Foreskin keratinocyte (primary cell): ENCODE measurements at places on chromosomes 2 and 18. TPM values are rescaled to one million over a fixed set of nuclear protein-coding genes. Genes with fewer than 3 reads are reported as not detected.

- no peak for DNase-seq
These were observed 473.3 kb upstream of the HS6ST1 start for GRCh38 chr2:128791985-128792320.

- DNase-seq, result peak; percentile 43
These were observed 12.0 kb downstream of the EXOC6B start for GRCh38 chr2:72813841-72814240.

- no peak for DNase-seq
These were observed 125.0 kb downstream of the LPIN1 start for GRCh38 chr2:11871421-11871820.

DNA sequence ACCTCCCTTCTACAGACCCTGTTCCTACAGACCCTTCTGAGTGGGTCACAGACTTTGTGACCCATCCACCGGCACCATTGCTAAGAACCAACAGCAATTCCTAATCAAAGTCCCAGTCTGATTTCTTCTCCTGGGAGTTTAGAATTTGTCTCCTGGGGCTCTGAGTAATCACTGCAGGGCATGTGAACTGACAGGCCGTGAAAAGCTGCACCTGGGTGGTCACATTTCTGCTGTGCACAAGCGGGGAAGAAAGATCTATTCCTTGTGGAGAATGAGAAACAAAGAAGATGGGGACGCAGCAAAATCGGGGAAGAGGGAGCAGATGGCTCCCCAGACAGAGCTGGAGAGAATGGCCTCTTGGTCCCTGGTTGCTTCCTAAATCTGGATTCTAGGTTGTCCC lies 151.0 kb downstream of the ARL4C start:
- DNase-seq, result no peak

- peak; percentile 36 for DNase-seq
These were observed 277.9 kb downstream of the MBD2 start for GRCh38 chr18:53946594-53946993.

GCG gene
- not detected in 2 replicates for polyA plus RNA-seq

GRCh38 chr2:236238751-236239150 lies 25.5 kb downstream of the ASB18 start:
- DNase-seq, result no peak

DNA sequence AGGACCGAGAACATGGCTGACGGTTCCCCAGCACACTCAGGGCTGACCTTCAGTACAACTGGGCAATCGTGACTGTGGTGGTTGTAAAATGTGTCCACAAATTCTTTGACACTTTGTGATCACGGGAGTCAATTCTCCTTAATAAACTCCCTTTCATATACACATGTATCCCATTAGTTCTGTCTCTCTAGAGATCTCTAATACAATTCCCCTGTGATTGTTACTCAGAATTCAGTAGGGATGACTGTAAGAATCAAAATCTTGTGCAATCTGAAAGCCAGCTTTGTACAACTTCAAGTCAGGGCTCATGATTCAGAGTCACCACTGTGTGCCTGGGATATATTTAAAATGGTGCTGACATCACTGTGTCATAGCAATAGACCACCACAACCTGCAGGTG lies 89.5 kb upstream of the LMAN1 start:
- DNase-seq, result no peak

GRCh38 chr2:201751566-201751965 lies 29.2 kb downstream of the ALS2 start:
- DNase-seq, result no peak

DNA sequence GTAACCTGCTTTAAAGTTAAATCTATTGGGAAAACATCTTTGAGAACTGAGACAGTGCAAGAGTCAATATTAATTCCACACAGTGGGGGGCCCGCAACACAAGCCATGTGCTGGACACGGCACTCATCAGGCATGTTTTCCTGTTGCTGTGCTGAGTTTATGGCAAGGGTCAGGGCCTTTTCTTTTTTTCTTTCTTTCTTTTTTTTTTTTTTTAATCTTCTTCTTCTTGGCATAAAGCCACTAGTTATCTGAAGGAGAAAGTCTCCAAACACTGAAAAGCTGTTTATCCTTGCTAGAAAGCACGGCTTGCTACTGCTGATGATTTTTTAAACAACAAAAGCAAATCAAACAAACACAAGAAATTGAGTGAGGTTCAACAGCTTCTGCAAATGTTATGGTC lies 252.1 kb downstream of the ZNF521 start:
- no peak for DNase-seq

TRIM54 gene
- polyA plus RNA-seq, result not detected in 2 replicates

IL1R1 gene
- polyA plus RNA-seq, result 1.6 and 2.5 TPM in 2 replicates

RFTN2 gene
- polyA plus RNA-seq, result not detected in 2 replicates

TEX44 gene
- polyA plus RNA-seq, result not detected in 2 replicates

- no peak for DNase-seq
These were observed 21.0 kb upstream of the PAX3 start for GRCh38 chr2:222319586-222320435.

- no peak for DNase-seq
These were observed 135.4 kb upstream of the ITGB6 start for GRCh38 chr2:160335441-160335840.

EIF4E2 gene
- polyA plus RNA-seq, result 83.3 and 84.4 TPM in 2 replicates

GRCh38 chr2:64914735-64915509 lies 74.3 kb upstream of the SLC1A4 start:
- no peak for DNase-seq

DNA sequence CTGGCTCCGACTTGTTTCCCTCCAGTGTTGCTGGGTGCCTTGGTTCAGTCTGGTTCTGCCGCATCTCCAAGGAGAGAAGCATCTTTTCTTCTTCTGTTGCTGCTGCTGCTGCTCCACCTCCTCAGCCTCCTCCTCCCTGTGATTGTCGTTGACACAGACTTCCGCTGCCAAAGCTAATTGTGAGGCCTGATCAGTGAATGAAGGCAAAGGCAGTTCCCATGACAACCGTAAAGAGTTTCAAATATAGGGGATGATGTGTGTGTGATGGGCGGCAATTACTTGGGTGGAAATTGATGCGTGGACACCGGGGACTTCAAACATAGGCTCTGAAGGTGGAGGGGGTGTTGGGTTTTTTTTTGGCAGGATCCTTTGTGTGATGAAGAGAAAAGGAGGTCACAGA lies 13.7 kb downstream of the TET3 start:
- no peak for DNase-seq

DNA sequence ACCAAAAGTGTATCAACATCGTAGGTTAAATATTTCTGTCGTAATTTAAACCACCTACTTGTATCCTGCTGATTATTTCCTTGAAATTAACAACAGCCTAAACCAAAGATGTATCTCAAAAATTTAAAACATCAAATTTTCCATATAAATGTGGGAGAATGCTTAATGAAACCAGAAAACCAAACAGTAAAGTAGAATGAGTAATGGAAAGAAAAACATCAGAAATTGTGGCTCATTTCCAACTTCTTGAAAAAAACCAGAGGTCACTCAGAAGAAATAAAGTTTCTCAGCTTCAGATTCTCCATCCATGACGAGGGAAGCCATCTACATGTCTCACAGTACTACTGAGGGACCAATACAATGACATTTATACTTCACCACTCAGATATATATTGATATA lies 296.5 kb downstream of the NOL4 start:
- no peak for DNase-seq

NT5C1B gene
- polyA plus RNA-seq, result not detected in 2 replicates

DNA sequence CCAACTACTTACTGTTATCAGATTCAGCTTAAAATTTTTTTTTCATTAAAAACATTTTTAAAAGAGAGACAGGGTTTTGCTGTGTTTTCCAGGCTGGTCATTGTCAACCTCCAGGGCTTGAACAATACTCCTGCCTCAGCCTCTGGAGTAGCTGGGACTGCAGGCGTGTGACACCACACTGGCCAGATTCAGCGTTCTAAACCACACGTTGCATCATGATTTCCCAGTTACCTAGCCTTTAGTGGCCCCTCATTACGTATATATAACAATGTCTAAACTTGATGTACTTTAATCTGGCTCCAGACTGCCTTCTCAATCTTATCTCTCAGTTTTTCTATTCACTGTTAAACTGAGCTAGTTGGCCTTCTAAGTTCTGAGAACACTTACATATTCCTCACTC lies 89.6 kb downstream of the COMMD1 start:
- DNase-seq, result no peak

DNA sequence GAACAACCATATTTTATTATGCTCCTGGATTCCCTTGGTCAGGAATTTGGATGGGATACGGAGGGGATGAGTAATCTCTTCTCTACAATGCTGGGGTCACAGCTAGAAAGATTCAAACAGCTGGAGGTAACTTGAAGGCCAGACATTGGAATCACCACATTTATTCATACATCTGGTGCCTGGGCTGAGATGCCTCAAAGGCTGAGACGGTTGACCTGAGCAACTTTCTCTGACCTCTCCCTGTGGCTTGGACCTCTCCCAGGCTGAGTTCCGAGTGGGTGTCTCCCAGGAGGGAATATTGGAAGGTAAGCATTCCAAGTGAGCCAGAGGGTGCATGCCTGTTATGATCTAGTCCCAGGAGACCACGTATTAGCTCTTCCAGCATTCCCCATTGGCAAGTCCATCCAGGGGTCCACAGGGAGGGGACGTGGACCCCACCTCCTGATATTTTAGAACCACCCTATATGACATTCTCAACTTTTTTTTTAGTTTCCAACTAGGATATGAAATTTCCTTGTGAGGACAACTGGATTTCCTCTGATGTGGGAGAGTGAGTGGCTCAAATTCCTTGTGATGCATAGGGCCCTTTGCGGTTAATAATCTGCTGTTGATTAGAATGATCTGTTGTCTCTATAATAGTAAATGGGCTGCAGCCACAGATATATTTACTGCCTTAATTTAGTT lies 101.8 kb downstream of the MRPS9 start:
- no peak for DNase-seq

DNA sequence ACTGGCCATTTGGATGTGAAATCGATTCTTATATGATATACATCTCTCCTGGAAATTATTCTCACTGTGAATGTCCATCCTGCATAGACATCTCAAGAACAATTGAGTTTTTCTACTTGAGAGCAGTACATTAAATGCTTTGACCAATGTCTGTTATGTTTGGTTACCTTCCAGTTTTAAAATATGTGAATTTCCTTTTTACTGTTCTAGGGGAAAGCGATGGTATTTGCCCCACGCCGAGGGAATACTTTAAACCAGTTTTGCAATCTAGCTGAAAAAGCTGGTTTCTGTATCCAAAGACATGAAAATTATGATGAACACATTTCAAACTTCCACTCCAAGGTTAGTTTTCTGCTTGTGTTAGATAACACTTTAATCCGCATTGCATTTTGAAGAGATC lies 175.3 kb upstream of the SIX3 start:
- no peak for DNase-seq

DNA sequence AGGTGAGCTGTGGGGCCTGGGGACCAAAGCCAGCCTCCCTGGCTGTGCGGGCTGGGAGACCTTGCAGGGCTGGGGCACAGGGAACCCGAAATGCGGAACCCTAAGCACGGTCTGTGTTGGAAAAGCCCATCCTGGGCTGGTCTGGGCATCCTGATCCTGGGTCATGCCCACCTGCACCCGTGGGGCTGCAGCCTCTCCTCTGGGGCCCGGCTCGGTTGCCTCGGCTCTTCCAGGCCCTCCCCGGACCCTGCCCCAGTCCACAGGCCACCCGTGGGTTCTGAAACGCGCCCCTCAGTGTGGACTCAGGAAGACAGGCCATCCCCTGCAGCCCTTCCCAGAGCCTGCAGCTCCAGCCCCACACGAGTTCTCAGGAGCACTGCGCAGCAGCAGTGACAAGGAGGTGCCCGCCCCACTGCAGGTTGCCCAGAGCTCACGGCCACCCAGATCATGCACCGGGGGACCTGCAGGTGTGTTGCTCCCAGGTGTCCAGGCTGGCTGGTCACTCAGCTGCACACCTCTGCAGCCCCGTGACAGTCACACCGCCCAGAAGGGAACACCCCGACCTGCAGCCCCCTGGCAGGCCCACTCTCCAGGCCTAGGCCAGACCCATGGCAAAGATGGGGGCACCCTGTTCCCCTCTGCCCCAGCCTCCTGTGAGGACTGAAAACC lies 12.2 kb upstream of the NFATC1 start:
- DNase-seq, result no peak

DNA sequence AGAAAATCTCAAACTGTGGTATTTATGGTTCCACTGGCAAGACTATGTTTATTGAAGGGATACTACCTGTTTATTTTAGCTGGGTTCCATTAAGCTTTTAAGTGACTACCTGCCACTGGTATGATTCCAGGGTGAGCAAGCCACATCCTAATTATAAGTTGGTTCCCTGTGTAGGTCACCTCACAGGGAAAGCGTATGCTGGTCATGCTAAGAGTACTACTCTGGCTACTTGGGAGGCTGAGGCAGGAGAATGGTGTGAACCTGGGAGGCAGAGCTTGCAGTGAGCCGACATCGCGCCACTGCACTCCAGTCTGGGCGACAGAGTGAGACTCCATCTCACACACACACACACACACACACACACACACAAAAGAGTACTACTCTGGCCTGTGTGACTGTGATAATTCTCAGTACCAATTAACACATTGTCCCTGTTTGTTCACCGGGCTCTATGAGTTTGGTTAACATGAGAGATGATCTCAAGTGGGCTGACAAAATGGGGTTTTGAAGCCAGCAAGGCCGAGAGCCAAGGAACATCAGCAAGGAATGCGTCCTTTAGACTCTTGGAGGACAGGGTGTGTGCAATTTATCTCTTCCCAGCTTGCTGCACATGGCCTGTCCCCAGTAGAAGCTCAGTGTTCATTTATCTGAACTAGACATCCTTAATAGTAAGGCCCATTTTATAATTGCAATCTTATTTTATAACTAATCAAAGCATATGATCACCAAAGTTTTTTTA lies 15.2 kb upstream of the ITSN2 start:
- no peak for DNase-seq

UGT1A5 gene
- polyA plus RNA-seq, result not detected in 2 replicates

MEP1B gene
- not detected in 2 replicates for polyA plus RNA-seq

SAG gene
- polyA plus RNA-seq, result not detected in 2 replicates

- DNase-seq, result no peak
These were observed 17.9 kb downstream of the LCT start for GRCh38 chr2:135818937-135819610.

DNA sequence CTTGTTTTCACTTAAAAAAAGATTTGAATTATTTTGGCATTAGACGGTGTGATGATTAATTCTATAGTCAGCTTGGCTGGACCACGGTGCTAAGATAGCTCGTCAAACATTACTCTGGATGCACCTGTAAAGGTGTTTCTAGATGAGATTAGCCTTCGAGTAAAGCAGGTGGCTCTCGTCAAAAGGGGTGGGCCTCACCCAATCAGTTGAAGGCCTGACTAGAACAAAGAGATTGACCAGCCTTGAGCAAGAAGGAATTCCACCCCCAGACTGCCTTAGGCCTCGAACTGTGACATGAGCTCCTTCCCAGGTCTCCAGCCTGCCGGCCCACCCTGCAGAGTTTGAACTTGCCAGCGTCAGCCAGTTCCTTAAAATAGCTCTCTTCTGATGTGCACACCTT lies 73.4 kb downstream of the TWIST2 start:
- DNase-seq, result peak; percentile 29

PXDN gene
- polyA plus RNA-seq, result 26.9 and 28.0 TPM in 2 replicates

DNA sequence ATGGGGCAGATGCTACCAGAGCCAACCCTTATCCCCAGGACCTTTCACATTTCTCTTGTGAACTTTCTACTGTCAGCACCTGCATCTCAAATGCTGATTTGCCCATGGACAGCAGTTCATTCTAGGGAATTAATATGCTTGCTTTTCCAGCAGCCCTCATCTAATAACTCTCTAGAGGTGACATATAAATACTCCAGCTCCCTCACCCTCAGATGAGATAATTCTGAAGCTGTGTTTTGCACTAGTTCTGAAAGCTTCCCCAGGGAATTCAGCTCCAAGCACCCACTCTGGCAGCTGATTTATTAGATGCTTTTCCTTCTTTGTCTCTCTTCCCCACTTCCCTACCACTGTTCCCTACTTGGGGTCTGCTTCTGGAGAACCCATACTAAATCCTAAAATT lies 62.1 kb downstream of the PLCL1 start:
- no peak for DNase-seq

FRZB gene
- polyA plus RNA-seq, result not detected in 2 replicates

OTOS gene
- not detected in 2 replicates for polyA plus RNA-seq
